ENCODE measurements at places on chromosomes 1 and 21.
A peak's percentile ranks its signal among the peaks of the same experiment; 100 is the strongest.

DNA sequence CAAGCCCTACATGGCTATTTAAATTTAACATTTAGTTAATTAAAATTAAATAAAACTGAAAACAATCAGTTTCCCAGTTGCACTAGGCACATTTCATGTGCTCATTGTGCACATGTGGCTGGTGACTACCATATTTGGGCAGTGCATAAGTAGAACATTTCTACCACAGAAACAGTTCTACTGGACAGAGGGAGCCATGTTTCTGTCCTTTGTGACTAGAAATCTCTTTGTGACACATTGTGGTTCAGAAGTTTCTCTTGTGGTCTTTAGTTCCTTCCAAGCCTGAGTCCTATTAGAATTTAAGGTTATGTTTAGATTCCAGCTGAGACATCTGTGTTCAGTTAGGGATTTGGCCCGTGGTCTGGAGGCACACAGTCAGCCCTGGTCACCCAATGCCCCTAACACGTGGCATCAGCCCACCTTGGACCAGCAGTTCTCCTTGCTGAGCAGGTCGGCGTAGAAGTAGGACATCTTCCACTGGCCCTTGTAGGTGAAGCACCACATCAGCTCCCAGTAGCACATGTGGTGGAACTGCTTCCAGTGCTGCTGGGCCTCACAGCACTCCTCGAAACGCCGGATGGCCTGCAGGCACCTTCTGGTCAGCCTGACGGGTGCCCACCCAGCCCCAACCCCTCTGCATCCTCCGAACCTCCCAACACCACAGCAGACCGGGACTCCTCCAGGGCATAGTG, 29.1 kb downstream of the TTC39A start:
- DNase-seq, result no peak

GRCh38 chr1:8356256-8357209, 38.6 kb downstream of the SLC45A1 start:
- no peak for DNase-seq

DNA sequence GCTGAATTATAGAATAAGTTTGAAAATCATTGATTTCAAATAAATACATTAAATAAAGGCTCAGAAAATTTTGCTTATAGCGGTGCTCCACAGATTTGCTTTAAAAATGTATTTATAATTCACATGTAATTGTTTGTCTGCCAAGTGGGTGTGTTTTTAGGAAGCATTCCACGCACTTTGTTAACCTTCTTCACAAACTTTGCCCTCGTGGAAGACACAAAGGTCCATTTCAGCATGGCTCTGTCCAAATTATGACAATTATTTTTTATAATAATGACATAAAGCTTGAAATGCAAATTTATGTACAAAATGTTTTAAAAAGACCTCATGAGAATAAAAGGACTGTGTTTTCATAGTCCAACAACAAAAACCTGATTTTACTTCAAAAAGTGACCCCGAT, 146.1 kb downstream of the GRIK1 start:
- no peak for DNase-seq

DNA sequence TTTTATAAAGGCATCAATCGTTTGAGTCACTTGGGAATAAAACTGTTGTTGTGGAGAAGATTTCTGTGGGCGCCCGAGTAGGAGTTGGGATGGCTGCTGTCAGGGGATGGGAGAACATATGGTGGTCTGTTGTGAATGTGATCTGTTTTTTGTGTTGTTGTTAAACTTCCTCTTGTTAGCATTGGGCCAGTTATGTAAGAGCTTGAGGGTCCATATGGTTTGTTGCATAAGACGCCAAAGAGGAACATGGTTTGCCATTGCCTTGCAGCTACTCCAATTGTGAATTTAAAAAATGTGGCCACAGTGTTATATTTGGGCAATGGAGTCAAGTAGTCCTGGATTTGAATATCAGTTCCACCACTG, 136.1 kb upstream of the JUN start:
- DNase-seq, result no peak

- DNase-seq, result peak; percentile 41
These were observed 152.7 kb downstream of the S1PR1 start for GRCh38 chr1:101389547-101389929.

GRCh38 chr1:178048426-178048825, 45.5 kb upstream of the RASAL2 start:
- DNase-seq, result no peak

DNA sequence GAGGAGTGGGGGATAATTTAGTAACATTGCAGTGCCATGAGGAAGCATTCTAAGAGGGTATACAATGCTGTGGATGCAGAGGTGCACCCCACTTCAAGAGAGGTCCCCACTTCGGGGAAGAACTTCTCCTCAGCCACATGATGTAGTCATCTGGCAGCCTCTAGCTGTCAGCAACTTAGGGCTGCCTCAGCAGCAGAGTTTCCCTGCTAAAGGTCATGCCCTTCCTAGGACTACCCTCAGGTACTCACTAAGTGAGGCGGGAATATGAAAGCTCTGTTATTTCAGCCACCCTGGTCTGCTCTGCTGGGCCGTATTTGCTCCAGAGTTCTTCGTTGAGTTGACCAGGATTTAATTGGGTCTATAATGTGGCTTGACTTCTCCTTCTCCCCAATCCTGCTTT, 41.9 kb upstream of the NGF start:
- DNase-seq, result no peak

DNA sequence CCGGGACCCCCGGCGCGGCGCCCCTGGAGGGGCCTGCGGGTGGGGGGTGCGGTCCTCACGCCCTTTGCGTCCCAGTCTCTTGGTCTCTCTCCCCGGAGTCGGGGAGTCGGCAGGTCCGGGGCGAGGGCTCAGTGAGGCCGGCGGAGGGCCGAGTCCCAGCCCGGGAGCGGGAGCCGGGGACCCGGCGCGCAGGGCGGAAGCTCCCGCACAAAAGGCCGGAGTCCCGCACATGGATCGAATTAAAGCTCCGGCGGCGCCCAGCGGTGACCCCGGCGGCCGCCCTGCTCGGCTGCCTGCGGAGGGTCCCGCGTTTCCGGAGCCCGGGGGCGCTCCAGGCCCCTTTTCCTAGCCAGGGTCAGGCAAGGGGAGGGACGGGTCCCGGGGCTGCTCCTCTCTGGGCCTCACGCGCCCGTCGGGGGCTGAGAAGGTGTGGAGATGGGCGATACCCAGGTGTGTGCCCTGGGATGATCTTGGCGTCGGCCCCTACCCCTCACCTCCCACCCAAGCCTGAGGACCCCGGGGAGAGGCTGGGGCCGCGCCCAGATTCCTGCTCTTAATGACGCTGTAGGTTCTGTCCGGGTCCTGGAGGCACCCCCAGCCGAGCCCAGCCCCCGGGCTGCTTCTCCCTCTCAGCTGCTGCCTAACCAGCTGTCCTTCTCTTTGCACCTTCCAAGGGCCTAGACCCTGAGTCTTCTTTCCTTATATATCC, 512 bp downstream of the FBLIM1 start:
- DNase-seq, result peak; percentile 55

- no peak for DNase-seq
These were observed 317.6 kb downstream of the BACH1 start for GRCh38 chr21:29616209-29616751.

DNA sequence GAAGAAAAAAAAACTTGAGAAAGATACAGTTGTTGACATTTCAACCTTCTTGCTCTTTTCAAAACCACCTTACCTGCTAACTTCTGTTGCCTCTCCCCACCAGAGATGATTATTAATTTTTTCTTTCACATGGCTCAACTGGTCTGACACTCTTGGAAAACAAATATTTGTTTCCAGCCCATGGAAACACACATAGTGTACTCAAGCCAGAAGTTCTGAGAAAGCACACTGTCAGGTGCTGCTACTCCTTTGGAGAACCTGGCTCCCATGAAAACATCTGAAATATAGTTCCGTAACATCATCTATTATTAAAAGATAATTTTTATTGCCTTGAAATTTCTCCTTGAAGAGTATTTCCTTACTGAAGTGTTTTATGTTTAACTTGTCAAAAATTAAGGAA, 145.0 kb upstream of the C1orf105 start:
- DNase-seq, result peak; percentile 87

DNA sequence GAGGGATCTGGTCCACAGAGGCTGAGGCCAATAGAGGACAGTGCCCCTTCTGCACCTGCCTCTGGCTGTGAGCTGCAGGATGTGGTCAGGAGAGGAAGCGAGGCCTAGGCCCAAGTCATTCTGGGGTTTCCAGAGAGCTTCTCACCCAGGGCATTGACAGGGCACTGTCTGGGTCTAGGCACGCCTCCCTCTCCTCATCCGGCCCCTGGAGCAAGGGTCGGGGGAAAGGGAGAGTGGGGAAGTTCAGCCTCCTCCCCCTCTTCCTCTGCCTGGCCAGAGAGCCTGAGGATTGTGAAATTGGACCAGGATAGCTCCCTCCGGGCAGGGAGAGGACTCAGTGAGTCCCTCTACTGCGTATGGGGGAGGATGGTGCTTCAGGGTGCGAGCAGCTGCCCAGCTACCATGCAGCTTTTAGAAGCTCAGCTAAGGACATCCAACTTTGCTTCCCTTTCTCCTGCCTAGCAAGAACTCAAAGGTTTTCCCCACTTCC, 6.3 kb upstream of the INAVA start:
- DNase-seq, result peak; percentile 21

GRCh38 chr1:233575450-233575849, 38.5 kb upstream of the KCNK1 start:
- DNase-seq, result no peak

- DNase-seq, result peak; percentile 12
These were observed 890.6 kb downstream of the KCNT2 start for GRCh38 chr1:195717651-195718050.

DNA sequence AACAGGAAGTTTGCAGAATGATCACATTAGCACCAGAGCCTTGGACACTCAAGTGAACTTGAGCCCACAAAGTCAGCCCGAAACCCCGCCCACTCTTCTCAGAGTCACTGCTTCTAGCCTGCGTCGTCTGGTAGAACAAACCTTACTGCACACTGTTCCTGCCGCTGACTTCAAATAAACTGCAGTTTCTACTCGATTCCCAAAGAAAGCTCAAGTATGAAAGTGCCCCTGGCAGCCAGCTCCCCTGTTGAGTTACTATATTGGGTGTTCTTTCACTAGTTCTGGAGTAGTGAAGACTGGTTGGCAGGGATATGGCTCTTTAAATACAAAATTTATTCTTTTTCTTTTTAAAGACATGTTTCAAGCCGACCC, 164.7 kb downstream of the GALNT2 start:
- peak; percentile 52 for DNase-seq

DNA sequence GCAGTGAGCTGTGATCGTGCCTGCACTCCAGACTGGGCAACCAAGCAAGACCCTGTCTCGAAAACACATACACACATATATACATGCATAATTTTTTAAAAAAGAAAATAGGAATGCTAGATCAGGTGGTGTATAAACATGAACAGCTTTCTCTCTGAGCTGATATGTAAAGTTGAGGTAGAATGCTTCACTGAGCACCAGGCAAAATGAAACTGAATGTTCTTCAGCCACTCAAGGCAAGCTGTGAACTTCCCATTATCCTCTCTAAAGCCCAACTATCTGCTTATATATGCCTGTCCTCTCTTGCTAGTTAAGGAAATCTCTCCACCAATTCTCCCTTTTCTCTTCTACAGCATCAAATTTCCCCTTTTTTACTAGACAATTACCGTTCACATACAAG, 93.0 kb downstream of the NUF2 start:
- DNase-seq, result no peak

DNA sequence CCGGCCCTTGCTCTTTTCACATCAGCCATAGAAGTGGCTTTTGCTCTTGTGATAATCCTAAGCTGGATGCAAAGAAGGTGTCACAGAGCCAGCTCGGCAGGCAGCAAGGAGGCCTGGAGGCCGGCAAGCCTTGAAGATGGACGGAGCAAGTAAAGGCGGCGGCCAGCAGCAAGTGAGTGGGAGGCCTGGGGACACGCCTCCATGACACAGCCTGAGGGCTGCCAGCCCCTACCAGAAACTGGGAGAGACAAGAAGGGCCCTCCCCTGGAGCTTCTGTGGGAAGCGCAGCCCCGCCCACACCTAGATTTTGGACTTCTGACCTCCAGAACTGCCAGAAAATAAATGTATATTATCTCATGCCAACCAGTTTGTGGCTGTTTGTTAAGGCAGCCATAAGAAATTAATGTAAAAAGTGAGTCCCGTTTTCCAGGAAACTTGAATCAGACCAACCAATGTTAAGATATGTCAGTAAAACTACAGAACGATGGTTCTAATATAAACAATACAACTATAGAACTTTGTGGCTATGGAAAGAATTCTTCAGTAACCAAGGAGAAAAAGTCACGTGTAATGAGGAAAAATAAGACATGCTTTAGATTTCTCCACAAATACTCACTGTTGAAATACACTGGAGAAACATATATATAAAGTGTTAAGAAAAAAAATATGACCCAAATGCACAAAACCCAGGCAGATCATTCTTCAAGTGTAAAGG, 49.9 kb downstream of the BACE2 start:
- no peak for DNase-seq

- no peak for DNase-seq
These were observed 109.5 kb downstream of the LAMC2 start for GRCh38 chr1:183295521-183295920.

GRCh38 chr21:46025113-46025770, 43.7 kb downstream of the COL6A1 start:
- DNase-seq, result no peak

- DNase-seq, result no peak
These were observed 15.0 kb upstream of the ROR1 start for GRCh38 chr1:63758791-63759190.

Data from DMS53 (cell line).